Colonic mucosa (tissue), 4 donors: ENCODE measurements at places on chromosomes 2 and 18.
A peak's percentile ranks its signal among the peaks of the same experiment; 100 is the strongest.

DNA sequence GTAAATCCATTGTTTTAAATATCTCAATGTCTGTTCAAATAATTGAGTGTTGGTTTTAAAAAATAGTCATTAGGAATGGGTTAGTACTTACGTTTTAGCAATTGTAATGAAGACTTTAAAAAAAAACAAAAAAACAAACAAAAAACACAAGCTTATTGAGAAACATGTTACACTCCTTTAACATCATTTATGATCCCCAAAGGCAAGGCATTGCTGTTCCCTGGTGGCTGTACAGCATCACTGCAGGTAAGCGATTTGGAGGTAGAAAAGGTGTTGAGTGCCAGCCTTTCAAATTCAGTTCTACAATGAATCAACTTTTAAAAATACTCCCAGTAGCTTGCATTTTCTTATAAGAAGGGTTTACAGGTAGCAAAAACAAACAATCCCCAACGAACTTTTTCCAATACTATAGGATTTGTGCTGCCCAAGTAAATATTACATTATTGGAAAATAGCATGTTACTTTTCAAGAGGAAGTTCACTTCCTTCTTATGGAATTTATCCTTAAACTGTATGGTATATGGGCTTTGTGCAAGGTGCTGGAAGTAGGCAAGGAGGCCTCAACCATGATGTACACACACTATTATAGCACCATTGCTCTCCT, 27.5 kb downstream of the CNRIP1 start:
- DNase-seq: no peak

DNA sequence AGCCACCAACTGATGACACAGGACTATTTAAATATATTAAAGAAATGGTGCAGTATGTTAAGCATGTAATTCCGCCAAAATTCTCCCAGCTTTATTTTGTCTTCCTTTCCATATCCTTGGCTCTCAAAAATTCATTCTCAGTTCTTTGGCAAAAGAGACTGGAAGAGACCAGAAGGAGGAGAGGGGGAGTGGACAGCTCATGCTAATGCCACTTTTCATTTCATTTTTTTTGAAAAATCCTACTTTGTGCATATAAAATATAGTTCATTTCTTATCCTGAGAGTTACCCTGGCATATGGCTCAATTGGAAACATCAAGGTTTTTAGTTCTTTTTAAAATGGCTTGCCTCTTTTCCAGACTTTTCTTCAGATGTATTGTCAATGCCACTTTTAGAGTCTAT, 128.5 kb upstream of the VRK2 start:
- DNase-seq: no peak

DNA sequence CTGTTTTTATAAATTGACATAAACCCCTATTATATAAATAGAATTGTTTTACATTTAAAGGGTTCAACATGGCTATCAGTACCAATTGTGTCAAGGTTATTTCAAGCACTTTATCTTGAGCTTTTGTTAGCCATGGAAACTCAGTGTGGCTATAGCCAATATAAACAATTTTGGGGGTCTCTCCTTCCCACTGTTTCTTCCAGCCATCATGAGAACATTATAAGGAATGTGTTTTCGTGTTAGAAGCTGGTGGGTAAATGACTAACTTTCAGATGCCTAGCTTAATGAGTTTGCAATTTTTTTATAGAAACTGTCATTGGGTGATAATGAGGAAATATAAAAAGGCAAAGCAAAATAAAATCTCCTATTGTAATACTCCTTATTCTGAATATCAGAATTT, 153.5 kb upstream of the FOSL2 start:
- no peak for DNase-seq

DNA sequence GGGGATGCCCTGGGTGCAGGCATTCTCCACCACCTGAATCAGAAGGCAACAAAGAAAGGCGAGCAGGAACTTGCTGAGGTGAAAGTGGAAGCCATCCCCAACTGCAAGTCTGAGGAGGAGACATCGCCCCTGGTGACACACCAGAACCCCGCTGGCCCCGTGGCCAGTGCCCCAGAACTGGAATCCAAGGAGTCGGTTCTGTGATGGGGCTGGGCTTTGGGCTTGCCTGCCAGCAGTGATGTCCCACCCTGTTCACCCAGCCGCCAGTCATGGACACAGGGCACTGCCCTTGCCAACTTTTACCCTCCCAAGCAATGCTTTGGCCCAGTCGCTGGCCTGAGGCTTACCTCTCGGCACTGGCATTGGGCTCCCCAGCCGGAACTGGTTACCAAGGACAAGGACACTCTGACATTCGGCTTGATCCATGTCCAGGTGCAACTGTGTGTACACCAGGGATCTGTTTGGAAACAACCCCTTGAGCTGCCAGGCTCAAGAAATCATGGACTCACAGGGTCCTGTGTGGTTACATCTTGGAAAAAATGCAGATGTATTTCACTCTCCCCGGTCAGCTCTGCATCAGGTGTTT, 31.8 kb downstream of the SLC1A4 start:
- no peak for DNase-seq

- DNase-seq: no peak
Measured at GRCh38 chr2:40256649-40257048, 195.2 kb downstream of the SLC8A1 start.

- DNase-seq: no peak
Measured at GRCh38 chr18:27483276-27483675, 298.2 kb upstream of the CHST9 start.

DNA sequence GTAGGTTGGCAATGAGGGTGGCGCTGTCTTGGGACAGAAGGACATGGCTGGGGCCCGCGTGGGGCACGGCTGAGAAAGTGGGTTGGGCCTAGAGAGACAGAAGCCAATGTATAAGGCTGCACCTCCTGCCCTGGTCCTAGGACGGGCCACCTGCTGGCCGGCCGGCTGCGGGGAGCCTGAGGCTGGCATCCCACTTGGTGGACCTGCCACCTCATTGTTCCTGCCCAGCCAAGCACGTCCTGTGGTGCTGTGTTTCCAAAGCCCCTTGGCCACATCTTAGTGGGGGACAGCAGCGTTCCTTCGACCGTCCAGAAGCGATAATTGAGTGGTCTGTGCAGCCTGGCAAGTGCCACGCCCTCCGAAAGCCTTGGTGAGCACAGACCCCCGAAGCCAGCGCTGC, 223.9 kb downstream of the LDLRAD4 start:
- no peak for DNase-seq

GRCh38 chr2:105834931-105835330, 90.2 kb downstream of the NCK2 start:
- no peak for DNase-seq

DNA sequence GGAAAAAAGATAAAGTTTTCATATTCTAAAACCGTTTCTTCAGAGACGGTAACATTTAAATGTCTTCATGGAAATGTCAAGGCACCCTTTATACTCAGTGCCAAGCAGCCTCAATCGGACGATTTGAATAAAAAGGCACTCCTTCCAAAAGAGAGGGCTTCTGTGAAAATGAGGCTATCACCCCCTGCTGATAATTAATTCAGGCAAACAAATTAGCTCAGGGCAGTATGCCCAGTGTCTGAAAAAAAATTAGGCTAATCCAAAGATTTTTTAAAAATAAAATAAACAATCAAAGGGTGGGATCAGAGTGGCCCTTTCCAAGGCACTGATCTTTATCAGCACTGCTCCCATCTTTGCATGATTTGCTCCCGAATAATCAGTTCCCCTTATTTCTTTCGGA, 151.0 kb upstream of the PID1 start:
- no peak for DNase-seq

DNA sequence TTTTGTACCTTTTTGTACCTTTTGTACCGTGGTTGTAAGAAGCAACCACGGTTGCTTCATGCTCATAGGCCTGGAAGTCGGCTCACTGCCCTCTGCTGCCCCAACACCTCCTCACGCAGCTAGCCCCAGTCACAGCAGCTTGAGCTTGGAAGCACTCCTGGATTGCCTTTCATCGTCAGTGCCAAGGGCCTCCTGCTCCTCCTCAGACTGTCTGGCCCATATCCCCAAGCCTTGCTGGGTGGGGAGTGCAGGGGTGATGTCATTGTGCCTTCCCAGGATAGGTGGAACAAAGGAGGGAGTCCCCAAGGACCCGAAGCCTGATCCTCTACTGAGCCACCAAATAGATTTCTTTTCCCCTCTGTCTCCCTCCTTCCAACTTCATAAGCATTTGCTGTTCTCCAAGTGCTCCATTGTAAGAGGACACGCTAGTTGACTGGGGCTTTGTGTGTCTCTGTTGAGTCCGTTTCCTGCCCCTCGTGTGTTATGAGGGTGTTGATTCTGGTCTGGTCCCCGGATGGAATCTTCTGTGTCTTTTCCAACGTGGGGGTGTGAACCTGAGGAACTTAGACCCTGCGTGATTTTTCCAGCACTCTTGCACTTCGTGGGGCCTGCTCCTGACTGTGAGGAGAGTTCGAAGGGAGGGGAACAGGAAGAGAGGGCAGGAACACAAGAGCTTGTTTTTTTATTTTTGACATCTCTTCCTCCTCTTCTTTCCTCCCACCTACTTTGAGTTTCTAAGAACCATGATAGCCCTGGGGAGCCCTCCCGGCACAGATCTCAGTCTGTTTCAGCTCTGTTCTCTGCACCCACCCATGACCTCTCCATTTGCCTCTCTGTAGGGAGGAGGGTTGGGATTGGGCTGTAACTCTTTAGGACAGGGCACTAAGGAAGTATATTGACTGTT, 127.2 kb upstream of the EML6 start:
- DNase-seq: no peak

DNA sequence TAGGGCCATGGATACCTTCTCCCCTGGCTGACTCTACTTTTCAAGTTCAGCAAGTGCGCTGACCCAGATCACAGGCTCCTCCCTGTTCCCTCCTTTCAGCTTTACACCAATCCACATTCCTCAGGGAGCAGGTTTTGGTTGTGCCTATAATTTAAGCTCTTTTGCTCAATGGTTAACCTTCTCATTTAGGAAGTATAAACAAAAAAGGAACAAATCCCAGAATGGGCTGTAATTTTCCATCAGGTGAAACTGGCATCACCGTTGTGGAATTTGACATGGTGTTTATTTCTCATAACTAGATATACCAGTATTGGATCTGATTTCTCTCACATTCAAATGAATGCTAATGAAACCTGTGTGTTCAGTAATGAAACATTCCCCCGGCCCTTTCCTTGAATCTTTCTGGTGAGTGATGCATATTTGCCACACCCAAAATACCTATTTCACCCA, 13.6 kb downstream of the STRN start:
- no peak for DNase-seq

GRCh38 chr18:74064510-74064909, 83.1 kb downstream of the FBXO15 start:
- no peak for DNase-seq

DNA sequence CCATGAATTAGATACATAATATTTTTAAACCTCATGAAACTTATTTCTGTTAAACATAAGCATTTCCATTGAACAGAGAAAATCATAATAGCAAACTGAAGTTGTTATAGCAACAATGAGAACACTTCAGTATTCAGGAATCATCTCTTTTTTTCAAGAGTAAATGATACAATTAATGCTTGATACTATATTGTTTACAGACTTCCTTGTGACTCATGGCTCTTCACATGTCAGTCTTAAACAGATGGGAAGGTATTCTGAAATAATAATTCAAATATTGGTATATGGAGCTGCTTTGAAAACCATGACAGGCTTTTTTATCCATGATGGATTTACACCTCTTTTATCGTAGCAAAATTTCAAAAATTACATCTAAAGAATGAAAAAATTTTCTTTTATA, 226.5 kb upstream of the RBMS1 start:
- DNase-seq: no peak

DNA sequence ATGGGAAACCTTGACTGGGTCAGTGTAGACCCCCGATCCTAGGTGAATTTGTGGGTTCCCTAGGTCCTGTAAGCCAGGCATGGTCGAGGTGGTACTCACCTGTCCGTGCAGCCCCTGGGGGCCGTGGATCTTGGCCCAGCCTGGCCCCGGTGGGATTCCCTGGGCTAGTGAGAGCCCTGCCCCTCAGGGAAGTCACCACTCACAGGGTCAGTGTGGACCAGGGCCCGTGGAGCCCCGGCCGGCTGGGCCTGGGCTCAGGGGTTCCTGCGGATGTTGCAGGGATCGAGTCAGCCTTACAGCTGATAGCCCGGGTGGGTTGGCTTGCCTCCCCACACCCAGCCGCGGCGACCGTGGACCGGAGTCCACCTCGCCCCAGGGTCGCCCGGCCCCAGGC, 528 bp downstream of the ATG9A start:
- DNase-seq: no peak

DNA sequence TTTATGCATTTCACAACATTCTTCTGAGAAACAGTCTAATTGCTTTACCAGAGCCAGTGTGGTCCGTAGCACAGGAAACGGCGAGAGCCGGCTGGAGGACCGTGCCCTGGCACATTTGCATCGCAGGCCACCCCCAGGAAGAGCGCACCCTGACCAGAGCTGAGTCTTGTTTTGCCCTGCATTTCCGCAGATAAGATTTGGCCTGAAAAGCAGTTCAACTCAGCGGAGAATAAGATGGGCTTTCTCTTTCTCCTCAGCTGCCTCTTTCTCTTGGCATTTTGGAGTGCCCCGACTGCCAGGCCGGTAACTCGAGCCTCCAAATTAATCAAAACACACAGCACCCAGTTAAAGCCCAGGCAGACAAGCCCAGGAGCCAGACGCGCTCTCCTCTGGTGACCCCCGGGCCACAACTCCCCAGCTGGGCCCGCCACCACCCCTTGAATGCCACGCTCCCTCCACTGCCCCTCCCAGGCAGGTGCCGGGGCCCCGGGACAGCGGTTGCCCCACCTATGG, 464 bp downstream of the COL4A4 start:
- peak; percentile 18 for DNase-seq

DNA sequence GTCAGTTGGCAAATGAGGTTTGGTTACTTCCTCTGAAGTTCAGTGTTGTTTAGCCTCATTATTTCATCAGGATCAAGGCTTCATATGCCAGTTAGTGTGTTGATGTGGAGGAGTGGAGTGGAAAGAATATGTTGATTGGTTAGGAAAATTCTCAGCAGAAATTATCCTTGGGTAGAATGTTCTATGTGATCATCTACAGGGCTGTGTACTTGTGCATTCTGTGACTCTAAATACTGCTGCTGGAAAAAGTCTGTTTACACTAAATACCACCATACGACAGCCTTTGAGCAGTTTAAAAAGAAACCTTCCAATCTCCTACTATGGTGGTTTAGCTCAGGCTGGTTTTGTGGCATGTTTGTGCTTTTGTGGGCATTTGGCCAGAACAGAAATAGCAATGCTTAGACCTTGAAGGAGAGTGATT, 25.8 kb downstream of the CAB39 start:
- DNase-seq: no peak

- peak; percentile 37 for DNase-seq
Measured at GRCh38 chr18:48408727-48409590, at the start of gene ZBTB7C. TSS of gene ZBTB7C (minus strand) at chr18:48409383.

DNA sequence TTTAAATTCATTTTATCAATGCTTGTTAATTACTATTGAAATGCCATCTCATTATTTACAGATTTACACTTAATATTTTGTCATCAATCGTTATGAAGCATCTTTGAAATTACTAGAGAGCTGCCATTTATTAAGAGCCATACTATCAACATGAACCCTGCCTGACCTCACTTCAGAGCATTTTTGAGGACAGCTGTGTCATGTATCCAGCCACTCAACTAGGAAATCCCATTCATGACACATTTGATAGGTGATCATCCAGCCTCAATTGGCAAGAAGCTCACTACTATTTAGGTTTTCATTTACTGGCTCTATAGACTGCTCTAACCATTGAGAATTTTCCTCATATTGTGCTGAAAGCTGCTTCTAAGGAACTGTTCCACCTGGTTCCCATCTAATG, 40.6 kb upstream of the TLK1 start:
- DNase-seq: no peak
